ENCODE measurements at places on chromosomes 12 and 14.

DNA sequence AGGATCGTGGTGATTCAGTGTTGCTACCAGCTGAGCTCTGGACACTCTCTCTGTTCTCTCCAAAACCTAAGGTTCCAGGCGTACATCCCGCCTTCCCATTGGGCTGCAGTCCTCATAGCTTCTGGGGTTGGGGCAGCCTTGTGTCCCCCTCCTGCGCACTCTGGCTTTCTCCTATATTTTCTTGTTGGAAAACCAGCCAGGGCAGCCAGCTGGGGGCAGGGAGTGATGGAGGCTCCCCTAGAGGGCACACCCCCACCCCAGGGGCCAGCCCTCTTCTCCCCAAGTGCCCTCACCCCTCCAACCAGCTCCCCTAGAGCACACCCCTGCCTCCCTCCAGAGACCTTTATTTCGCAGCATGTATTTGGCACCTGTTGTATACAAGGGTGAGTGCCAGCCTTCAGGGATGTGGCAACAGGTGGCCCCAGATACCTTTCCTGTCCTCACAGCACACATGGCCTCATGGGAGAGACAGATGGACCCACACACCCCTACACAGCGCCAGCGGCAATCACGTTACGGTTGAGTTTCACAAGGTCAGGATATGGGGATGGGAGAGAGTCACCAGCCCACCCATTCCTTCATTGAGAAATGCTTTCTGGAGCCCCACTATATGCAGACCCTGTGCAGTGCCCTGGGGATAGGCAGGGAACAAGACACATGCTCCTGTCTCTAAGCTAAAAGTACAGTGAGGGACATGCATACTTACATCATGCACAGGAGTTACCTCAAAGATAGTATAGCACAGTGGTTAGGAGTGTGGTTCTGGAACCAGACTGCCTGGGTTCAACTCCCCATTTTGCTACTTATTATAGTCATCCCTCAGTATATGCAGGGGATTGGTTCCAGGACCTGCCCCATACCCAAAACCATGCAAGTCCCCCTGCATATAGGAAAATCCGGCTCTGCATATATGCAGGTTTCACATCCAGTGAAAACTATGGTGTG is 141.1 kb downstream of the PHETA1 start:
- no peak for DNase-seq

GRCh38 chr14:92710001-92710341 is 38.5 kb downstream of the LGMN start:
- no peak for DNase-seq

GRCh38 chr12:81381951-81382350 is 304.1 kb downstream of the ACSS3 start:
- no peak for DNase-seq

- DNase-seq = peak; percentile 77
Measured at GRCh38 chr12:117236456-117237001, 46.3 kb upstream of the FBXO21 start.

GRCh38 chr12:105561546-105562198 is 231.2 kb downstream of the C12orf75 start:
- no peak for DNase-seq

DNA sequence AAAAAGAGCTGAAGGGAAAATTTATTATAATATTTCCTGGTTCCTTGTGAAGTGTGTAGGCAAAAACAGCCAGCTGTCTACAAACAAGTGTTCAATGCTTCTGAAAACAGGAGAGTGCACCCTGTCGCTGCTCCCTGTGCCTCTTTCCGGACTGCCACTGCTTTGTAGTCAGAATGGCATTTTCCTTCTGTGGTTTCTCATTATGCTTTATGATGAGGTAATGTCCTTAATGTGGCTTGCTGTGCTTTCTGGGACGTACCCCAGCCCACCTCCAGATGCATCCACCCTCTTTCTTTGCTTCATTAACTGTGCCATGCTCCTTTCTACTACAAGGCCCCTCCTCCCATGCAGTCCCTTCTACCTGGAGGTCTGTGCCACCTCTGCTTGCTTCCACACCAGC is 148.1 kb downstream of the SYT1 start:
- DNase-seq = no peak

GRCh38 chr12:32462908-32463307 is 63.5 kb downstream of the FGD4 start:
- no peak for DNase-seq

GRCh38 chr12:64826234-64826633 is 1.8 kb downstream of the TBC1D30 start:
- peak; percentile 56 for DNase-seq

- DNase-seq = no peak
Measured at GRCh38 chr14:82313889-82314288, 780.2 kb upstream of the SEL1L start.

GRCh38 chr12:114302606-114303315 is 103.2 kb downstream of the TBX5 start:
- no peak for DNase-seq

DNA sequence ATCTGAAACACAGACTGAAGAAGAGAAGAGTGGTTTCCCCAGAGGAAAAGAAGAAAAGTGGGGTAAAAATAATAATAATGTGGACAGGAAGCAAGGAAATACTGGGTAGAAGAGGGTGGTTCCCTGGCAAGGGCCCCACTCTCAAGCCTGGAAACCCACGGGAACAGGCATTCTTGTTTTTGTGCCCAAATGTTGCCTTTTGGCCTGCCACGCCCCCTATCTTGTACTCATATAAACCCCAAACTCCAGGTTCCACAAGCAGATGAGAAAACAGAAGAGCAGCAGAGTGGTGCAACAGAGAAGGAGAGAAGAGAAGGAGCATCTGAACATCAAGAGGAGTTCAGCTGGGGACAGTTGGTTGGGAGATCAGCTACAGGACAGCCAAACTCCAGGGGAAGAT is 51.2 kb downstream of the NDUFA12 start:
- no peak for DNase-seq

- no peak for DNase-seq
Measured at GRCh38 chr12:122520676-122521075, 6.1 kb downstream of the RSRC2 start.

DNA sequence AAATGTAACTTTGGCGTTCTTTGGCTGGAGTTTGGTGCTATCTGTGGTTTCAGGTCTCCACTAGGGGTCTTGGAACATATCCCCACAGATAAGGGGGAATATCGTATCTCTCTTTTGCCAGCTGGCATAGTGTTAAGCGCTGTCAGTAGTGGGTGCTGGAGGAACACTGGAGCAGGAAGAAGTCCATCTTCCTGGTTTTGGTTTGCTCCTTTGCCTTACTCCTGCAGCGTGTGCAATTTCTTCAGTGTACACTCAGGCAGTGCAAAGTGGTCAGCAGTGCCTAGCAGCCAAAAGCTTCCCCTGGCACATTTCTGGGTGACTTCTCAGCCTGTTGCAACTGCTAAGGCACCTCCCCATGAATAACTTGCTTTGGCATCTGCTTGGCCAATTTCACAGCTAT is 11.7 kb upstream of the RIPK3 start:
- no peak for DNase-seq

GRCh38 chr12:48263617-48264016 is 60.5 kb upstream of the OR10AD1 start:
- DNase-seq = no peak

DNA sequence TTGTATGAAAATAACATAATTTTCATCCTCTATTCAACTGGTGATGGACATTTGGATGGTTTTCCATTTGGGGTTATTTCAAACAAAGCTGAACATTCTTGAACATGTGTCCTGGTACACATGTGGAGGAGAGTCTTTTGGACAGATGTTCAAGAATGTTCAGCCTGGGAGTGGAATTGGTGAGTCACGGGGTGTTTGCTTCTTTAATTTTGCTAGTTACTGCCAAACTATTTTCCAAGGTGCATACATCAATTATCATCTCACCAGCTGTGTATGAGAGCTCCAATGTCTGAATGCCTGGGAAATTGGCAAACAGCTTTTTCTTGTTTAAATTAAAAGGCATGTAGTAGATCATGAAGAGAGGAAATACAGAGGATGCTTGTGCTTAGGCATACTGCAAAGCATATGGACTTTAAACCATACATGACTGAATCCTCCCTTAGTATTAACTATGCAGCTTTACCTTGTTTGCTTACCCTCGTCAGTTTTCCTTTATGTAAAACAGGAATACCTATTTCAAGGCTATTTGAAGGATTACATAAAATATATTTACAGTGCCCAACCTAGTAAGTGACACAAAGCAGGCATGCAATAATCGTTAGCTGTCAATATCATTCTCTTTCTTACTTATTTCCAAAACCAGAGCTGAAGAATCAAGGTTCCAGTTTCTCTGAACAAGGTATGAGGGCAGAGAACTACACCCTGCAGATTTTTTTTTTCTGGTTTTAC is 152.1 kb downstream of the ITPR2 start:
- DNase-seq = no peak

GRCh38 chr12:5377997-5378592 is 53.8 kb upstream of the NTF3 start:
- no peak for DNase-seq

DNA sequence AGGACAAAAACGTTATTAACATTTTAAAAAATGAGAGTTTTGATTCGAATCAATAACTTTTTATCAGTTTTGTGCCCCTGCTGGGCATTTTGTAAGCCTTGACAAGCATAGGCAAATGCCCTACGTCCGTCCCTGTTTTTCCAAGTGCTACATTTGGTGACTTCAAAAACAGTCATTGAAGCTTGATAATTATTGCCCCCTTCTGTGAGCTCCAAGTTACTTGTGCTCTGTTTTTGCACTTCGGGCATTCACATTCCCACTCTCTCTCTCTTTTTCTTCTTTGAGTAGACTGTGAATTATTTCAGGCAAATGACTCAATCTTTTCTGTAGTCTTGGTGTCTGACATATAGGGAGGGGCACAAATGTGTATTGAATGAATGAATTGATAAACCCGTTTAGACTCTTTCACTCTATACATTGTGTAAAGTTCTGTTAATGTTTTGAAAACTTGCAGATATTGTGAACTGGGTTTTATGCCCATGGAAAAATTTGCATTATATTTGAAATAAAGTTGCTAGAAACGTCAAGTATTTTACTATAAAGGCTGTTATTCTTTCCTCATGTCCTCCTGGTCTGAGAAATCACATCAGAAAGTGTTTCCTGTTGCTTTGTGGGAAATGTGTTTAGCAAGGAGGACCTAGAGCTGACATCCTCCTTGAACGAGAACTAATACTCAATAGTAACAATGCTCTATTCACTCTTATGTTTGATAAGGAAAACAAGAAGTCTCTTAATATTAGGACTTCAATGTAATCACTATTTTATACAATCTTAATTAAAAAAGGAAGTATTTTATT is 1.4 kb downstream of the APAF1 start:
- DNase-seq = no peak

- no peak for DNase-seq
Measured at GRCh38 chr12:98973395-98973794, 328.3 kb downstream of the APAF1 start.

- DNase-seq = no peak
Measured at GRCh38 chr12:15966426-15966825, 55.3 kb downstream of the DERA start.

DNA sequence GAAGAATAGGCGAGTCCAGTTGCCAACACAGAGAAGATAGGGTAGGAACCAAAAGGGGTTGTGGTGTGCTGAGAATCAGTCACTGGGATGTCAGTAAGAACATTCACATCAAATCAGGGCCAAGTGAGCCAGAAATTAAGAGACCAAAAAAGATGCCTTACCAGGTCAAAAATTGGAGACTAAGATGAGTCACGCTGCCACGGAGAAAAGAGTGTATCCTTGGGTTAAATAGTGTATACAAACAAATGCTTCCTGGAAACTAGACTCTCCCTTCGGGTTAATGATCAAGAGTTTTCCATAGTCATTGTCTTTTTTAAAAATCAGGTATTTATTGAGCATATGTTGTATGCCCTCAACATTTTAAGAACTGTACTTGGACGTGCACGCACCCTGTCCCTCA is 45.2 kb upstream of the BAZ1A start:
- DNase-seq = no peak

- DNase-seq = no peak
Measured at GRCh38 chr14:93745603-93746273, 42.5 kb downstream of the PRIMA1 start.

- DNase-seq = no peak
Measured at GRCh38 chr14:29144621-29145020, 378.0 kb downstream of the FOXG1 start.

GRCh38 chr14:20986811-20987210 is 3.0 kb upstream of the METTL17 start:
- DNase-seq = no peak

GRCh38 chr14:42854061-42854460 is 1247.4 kb downstream of the LRFN5 start:
- no peak for DNase-seq

DNA sequence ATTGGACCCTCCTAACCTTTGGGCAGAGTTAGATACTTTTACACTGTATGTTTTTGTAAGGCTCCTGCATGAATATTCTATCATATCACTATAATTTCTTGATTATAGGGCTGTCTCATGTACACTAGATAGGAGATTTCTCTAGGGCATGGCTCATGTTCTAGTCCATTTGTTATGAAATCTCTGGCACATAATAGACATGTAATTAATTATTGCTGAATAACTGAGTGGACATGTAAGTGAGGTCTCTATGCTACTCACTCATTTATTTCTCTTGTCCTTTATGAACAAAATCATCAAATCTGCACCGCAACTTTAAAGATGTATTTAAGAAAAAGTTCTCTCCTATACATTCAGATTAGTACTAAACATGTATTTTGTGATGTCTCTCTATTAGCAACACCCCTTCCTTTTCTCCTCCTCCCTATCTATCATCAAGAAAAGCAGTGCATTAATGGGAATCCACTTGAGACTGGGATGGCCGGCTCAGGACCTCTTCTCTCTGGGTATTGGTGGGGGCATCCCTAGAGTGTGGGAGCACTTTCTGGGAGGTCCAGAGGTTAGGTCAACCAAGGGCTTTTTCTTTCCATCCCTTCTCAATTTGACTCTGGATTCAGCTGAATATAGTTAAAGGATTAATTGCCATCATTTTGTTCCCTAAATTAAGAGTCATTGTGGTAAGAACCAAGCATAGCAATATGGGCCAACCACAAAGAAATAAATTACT is 168.0 kb upstream of the HMGA2 start:
- no peak for DNase-seq

- DNase-seq = no peak
Measured at GRCh38 chr12:65934480-65935115, 110.3 kb downstream of the HMGA2 start.

DNA sequence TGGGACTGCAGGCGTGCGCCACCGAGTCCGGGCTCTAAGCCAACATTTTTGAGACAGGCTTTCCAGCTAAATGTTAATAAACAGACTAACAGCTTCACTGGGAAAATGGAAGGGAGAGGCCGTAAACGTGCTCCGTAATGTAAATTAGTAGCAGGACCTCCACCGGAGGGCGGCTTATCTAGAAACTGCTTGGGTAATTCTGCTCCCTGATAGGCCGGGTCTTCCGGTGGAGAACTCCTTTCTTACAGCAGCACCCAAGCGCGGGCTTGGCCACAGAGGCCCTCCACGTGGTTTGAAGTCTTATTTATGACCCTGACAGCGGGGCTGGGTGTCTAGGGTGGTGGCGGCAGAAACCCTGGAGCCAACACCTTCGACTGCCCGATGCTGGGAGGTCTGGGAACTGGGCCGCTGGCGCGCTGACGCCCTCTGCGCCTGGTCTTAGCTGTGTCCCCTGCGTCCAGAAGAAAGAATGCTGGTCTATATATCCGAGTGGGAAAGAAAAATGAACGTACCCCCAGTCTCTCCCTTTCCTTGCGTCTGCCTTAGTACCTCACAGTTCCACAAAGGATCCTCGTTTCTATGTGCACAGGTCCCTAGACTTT is 1.7 kb downstream of the DPPA3 start:
- DNase-seq = no peak
